Type B pancreatic cell (in vitro differentiated cells): ENCODE measurements at places on chromosomes 12 and 14. TPM values are rescaled to one million over a fixed set of nuclear protein-coding genes. Genes with fewer than 3 reads are reported as not detected.

DNA sequence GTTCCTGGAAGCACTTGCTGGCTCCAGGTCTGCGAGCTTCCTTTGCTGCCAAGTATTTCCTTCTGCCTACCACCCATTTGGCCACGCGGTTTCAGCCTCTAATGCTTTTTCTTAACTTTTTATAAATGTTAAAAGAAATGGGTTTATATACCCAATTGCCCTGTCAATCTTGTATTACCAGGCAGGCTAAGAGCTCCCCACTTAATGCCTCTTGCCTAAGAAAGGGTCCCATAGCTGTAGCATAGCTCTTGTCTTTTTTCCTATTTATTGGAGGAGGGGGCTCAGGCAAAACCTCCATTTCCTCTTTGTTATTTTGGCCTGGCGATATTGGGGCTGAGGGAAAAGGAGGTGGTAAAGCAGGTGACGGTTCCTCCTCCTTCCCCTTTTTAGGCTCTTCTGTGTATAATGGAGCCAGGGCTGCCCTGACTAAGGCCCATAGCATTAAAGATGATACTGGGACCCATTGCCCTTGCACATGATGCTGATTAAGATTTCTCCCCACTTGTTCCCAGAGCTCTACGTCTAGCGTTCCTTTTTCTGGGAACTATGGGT lies 21.6 kb upstream of the BLTP3B start:
- H3K27me3 ChIP-seq, result no peaks in the 10 kb centered on the region
- no peak for DNase-seq
- H3K27ac ChIP-seq, result peak overlapping the region; percentile 91
- peak overlapping the region; percentile 86 for H3K4me3 ChIP-seq

Gene GPR162
- total RNA-seq, result 5.4 and 17.8 TPM in 2 replicates

- DNase-seq, result no peak
- H3K27me3 ChIP-seq, result no peaks in the 10 kb centered on the region
- peak overlapping the region; percentile 95 for H3K27ac ChIP-seq
- H3K4me3 ChIP-seq, result peak overlapping the region; percentile 99
- peaks cover 36% of the 10 kb centered on the region for H3K4me1 ChIP-seq
- peaks cover 13% of the 10 kb centered on the region for H3K36me3 ChIP-seq
Measured at GRCh38 chr12:93379326-93379980, 1.7 kb downstream of the NUDT4 start.

GRCh38 chr14:91225025-91225424 lies 19.5 kb downstream of the GPR68 start:
- no peak for DNase-seq
- no peak overlapping the region for H3K27ac ChIP-seq
- peaks cover 17% of the 10 kb centered on the region for H3K36me3 ChIP-seq
- no peaks in the 10 kb centered on the region for H3K4me1 ChIP-seq
- no peaks in the 10 kb centered on the region for H3K27me3 ChIP-seq
- no peak overlapping the region for H3K4me3 ChIP-seq

Gene SLC25A47
- total RNA-seq, result not detected in 2 replicates
